ENCODE measurements at places on chromosomes 2 and 18. TPM values are rescaled to one million over a fixed set of nuclear protein-coding genes. Genes with fewer than 3 reads are reported as not detected.

DNA sequence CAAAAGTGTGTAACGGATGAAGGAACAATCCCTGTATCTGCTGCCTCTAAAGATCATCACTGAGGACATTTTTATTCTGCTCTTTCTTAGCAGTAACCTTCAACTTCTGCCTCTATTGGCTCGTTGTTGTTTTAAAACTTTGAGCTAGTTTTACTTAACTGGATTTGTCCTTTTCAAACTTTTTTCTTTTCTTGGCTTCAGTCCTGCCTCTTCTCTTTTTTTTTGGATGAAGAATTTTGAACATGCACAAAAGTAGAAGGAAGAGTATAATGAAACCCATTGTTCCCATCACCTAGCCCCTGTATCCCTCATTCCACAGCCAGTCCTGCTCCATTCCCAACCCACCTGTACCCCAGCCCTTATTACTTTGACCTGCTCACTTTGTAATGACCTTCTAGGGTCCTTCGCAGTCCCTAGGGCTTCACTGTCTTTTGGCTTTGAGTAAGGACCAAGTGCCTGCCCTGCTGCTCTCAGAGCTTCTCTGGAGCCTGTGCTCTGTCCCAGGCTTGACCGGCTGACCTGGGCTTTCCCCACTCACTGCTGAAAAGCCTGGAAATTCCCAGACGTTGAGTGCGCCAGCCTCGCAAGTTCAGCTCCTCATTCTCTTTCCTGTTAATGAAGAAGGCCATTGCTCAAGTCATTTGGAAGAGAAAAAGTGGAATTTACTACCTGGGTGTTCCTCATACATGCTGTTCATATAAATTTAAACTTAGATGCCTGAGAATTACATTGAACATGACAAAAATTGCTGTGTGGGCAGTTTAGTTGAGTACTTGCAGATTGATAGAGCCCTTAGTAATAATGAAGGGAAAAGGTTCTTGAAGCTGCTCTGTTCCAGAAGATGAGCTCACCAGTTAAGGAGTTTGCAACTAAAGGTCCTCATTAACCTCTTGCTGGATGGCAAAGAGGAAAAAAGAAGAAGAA, 149.3 kb upstream of the ALPP start:
- DNase-seq = peak; percentile 34

GRCh38 chr2:16209799-16210198, 269.4 kb downstream of the MYCN start:
- DNase-seq = no peak

DNA sequence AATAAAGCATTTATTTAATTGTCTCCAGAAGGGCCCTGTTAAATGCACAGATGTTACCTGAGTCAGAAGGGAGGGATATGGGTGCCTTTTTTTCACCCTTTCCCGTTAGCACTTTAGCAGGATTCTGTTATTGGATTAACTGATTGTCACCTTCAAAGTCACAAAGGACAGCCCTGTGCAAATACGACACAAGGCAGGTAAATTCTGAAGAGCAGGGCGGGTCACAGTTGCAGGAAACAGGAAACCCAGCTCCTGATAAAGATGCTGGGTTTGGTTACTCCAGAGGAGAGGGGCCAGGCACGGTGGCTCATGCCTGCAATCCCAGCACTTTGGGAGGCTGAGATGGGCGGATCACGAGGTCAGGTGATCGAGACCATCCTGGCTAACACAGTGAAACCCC, 11.4 kb upstream of the PKDCC start:
- no peak for DNase-seq

DNA sequence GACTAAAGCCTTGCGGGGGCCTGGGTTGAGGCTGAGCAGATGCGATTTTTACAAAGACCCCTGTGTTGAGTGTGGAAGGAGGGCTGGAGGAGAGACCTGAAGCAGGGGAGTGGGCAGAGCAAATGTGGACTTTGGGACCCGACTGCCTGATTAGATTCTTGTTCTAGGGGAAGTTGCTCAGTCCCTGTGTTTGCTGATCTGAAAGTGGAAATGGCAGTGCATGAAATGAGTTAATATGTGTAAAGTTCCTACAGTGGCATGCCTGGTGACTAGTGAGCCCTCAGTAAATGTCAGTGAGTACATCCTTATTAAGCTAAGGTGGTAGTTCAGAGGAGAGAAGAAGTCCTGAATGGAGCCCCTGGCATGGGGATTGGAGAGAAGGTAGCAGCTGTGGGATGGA, 52.3 kb downstream of the ARMC9 start:
- DNase-seq = no peak

DNA sequence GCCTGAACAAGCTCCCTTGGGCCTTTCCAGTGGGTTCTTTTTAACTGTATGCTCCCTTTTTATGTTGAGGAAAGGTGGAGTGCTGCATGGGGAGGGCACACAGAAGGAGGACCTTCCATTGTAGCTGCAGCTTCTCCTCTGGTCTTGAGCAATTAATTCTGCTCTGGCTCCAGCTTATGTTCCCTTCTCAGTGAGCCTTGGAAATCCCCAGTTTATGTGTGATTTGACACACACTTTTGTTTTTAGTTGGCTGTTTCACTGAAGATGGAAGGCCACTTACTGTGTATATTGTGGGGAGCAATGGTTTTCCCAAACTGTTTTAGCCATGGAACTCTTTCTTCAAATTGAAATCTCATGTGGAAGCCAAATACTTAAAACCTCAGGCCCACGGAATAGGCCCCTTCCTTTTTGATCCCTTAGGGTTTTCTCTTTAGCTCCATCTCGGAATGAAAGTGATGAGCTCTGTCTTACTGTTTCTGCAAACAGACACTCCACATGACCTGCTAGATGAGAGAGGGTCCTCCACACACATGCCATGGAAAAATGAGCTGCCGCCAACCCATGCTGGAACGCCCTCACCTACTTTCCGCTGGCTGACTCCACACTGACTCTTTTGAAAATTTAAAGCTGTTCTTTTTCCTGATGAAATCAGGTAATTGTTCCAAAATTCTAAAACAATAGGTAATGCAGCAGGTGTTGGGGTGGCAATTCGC, 280.9 kb upstream of the SIX2 start:
- no peak for DNase-seq

DNA sequence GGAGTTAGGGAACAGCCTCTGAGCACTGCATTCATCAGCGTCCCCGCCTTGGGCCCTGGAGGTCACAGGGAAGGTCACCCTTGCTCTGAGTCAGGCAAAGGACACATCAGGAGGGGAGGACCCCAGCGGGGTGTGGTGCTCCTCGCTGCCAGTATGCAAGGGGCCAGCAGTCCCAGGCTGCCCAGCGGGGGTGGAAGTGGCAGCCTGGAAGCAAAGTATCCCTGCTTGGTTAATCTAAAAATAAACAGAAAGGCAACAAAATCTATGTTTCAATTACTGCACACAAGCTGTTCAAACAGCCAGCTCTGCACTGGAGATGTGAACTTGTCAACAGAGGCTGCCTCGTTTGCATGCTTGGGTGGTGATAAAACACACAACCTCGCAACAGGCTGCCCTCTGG, 164.1 kb downstream of the KLHL29 start:
- no peak for DNase-seq

GRCh38 chr2:138020432-138020831, 56.2 kb downstream of the HNMT start:
- DNase-seq = no peak

The UBE2E3 gene
- 128 TPM for total RNA-seq

- no peak for DNase-seq
Measured at GRCh38 chr2:230224458-230224857, 1.1 kb upstream of the SP140 start.

The SERPINB10 gene
- 7.0 TPM for total RNA-seq

DNA sequence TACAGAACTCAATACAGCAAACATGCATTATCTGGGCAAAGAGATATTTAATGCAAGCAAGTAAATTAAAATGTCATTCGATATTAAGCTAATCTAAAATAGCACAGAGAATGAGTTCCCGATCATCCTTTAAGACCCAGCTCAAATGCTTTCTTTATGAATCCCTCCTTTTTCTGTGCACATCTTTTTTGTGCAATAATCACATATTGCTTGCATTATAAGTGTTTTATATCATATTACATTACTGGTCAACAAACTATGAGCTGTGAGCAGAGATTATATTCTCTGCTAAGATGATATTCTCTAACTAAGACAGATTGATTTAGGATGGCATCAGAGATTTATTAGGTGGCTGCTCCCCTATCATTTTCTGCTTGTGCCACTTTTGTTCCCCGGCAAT, 146.1 kb downstream of the ERBB4 start:
- DNase-seq = no peak

DNA sequence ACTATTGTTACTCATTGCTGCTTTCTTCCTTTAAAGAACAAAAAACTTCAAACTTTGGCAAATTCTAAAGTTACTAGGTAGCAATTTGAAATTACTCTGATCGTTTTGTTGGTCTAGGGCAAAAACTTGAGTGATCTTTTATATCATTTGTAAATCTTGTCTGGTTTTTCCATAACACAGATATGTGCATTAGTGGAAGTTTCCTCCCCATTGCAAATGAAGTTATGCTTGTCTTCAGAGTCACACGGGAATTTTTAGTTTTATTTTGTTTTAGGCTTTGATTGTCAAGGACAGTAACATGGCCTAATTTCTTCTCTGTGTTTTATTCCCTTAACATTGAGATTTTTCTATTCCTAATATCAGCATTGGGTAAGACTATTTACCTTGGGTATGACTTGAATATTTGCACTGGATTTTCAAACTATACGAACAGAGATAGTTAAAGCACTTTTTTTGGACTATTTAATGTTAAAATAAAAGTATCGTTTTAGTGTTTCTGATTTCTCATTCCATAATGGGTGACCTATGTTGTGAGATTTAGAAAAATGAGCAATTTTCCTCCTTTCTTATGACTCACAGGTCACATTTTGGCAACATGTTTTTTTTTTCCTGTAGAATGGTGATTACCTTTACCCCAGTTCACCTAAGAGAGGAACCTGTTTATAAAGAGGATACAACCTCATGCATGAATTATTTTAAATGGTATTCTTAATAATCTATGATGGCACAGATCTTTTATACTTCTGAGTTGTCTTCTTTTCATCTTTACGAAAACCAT, 65.0 kb downstream of the BABAM2 start:
- DNase-seq = no peak

DNA sequence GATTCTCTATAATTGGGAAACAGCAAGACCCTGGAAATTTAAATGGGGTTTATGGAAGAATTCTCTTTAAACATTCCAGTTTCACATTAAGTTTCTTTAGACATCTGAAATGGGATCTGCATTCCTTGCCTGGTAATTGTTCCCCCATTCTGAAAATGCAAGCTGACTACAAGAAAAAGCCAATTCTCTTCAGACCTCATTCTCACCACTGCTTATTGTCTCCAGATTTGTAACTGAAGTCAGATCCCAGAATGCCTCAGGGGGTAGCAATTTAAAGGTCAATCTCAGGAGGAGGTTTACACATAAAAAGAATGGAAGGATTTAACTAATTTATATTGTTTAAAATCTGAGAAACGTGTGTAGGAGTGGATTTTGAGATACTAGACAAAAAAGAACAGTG, 41.2 kb downstream of the COL3A1 start:
- peak; percentile 37 for DNase-seq

Measured in tongue (tissue), 3 donors.